Gastroesophageal sphincter (tissue), 4 donors: ENCODE measurements at places on chromosomes 16 and 17. TPM values are rescaled to one million over a fixed set of nuclear protein-coding genes. Genes with fewer than 3 reads are reported as not detected.

HBA1 gene
- 96.7 TPM for total RNA-seq

CRYBA1 gene
- total RNA-seq: not detected

CIITA gene
- total RNA-seq: 5.1 TPM

ABCA3 gene
- total RNA-seq: 14.5 TPM

GRCh38 chr17:54813896-54814295 is 86.8 kb upstream of the TOM1L1 start:
- ATAC-seq: no peak
